ENCODE measurements at places on chromosomes 5 and 9. TPM values are rescaled to one million over a fixed set of nuclear protein-coding genes. Genes with fewer than 3 reads are reported as not detected.

DNA sequence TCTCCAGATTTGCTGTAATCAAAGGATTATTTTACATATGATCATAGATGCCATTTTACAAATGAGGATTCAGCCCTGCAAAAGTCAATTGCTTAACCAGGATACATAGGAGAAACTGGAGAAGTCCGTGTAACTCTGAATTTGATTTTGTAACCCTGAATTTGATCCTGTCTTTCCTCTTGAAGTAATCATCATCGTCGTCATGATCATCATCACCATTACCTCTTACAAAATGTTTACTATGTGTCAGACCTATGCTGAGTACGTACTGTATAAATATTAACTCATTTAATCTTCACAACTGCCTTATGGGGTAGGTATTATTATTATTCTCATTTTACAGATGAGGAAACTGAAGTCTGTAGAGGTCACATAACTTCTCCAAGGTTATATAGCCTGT lies 271.5 kb downstream of the DOCK8 start:
- no peak for DNase-seq

GRCh38 chr5:126265917-126266316 lies 157.3 kb upstream of the GRAMD2B start:
- no peak for DNase-seq

GRCh38 chr5:149782895-149783586 lies 52.9 kb downstream of the PPARGC1B start:
- DNase-seq, result no peak

DNA sequence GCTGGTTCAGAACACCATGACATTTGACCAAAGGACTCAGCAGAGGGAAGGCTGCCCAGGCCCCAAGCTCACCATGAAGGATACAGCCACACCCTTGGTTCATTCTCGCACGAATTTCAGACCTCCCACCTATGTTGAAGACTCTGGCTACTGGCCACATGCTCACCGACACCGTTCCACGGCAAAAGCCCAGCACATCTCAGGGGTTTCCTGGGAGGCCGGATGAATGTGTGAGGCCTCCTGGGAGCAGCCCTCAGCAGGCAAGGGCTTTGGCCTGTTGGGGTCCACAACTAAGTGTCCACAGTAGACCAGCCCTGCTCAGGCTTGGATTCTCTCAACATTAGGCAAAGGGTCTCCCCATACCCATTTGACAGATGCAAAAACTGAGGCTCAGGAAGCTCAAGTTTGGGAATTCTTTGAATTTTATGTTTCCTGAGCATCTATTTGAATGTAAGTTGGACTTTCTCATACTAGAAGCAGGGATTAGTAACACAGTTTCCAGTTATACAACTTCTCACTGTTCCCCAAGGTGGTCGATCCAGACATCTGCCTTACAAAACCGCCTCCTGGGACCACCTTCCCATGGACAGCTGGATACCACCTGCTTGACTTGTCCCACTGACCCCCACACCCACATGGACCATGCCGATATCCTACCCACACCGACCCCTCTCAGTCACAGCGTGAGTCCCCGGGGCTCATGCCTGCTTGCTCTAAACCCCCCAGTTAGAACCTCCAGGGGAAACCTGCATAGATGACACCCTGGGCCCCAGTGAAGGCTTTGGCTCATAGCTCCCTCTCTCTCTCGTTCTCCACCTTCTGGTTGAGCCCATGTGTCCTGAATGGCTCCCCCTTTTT lies 27.9 kb downstream of the CCT5 start:
- DNase-seq, result no peak

- no peak for DNase-seq
Measured at GRCh38 chr5:179162351-179163235, 102.4 kb downstream of the ZNF354C start.

GRCh38 chr5:128436749-128437188 lies 101.3 kb downstream of the FBN2 start:
- DNase-seq, result no peak

GRCh38 chr5:127834094-127834531 lies 130.9 kb downstream of the CCDC192 start:
- no peak for DNase-seq

- no peak for DNase-seq
Measured at GRCh38 chr9:16258708-16259107, 611.8 kb downstream of the BNC2 start.

DNA sequence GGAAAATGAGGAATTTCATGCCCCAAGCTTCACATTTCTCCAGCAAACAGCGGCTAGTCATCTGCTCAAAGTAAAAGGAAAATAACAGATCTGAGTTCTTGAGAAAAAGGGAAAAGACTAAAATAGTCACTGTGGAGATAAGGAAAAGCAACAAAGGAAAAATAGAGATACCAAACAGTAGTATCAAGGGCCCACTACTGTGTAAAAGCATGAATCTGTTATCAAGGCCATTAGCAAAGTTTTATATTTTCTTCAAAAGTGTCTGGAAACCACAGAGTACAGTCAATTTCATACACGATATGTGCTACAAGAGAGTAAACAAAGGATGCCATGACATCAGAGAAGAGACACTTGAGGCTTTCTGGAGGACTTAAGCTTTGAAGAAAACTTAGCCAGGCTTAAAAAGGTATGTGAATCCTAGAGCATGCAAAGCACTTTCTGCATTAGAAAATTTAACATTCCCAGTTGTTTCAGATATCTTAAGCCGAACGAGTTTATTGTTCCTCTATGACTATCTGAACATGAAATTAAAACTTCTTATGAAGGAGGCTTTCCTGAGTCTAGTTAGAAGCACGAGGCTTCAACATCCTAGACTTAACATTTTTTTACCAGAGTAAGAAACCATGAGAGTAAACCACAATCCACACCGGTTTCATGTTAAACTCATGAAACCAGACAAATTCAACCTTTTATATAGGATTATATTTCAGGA lies 1.2 kb downstream of the TTC33 start:
- peak; percentile 6 for DNase-seq

DNA sequence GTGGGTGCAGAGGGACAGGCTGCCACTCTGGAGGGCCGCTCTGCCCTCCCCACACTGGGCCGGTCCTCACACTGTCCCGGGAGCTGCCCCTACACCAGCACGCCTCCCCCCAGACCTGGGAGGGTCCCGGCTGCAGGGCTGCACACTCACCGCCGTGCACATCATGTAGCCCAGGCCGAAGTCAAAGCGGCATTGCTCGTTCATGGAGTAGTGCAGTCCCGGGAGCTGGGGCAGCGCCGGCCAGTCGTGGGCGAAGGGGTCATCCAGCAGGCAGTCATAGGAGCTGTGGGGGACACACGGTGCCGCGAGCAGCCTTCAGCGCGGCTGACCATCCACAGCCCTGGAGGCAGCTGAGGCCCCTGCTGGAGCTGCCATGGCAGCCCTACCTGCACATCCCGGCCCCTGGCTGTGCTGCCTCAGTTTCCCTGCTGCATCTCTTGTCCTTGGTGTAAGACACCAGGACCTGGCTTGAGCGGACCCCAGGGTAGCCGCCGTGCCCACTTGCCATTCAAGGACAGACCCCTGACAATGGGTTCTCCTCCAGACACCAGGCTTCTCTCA lies 93.2 kb downstream of the ZNF354C start:
- no peak for DNase-seq

- no peak for DNase-seq
Measured at GRCh38 chr5:56050551-56051255, 55.9 kb upstream of the IL6ST start.

DNA sequence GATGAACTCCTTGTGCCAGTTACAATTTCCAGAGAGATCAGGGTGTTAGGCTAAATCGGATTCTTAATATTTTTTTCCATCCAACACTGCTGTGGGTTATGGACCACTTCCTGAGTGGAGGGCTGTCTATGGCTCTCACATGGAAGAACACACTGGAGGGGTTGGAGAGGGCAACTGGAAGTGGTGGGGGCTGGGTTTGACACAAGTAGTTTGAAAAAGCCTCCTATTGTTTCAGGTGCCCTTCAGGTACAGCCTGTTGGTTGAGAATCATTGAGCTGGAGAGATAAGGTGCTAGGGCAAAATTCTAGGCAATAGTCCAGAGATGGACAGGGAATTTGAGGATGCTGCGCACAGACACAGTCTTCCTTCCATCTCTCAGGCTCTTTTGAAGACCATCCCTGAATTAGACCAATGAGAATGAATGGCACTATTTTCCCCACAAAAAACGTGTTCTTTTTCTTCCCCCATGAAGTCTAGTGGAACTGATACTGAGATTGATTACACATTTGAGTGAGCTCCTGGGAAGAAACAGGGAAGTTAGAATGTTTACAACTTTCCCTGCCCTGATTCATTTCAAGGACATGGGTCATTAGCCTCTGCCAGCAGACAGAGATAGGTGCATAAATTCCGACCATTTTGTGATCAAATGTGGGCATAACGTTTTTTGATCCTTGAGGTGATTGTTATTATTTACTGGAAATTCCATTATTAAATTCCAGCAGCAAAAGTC lies 87.7 kb downstream of the ACER2 start:
- DNase-seq, result no peak

- no peak for DNase-seq
Measured at GRCh38 chr5:94891972-94892371, 273.5 kb downstream of the SLF1 start.

DNA sequence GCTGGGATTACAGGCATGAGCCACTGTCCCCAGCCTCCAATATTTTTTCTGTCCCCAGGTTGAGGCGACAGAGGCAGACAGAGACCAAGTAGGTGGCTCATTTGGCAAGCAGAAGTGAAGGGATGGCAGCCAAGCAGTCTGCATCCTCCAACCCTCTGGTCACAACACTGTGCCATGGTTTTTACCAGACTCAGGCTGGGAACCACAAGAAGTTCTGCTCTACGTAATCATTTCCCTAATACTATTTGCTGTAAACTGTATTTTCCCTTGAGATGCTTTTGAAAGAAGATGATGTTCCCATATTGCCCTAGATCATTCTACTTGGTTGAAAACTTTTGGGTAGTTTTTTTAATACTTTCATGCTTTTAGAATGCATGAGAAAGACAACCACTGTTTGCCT lies 40.5 kb downstream of the PTTG1 start:
- DNase-seq, result no peak

GRCh38 chr9:91037511-91038482 lies 236.2 kb downstream of the SYK start:
- DNase-seq, result no peak

Gene FOXI1
- 0.07 TPM for total RNA-seq

Gene CCL27
- total RNA-seq, result 0.41 TPM

Gene CCDC171
- total RNA-seq, result 1.1 TPM

Gene FRMPD1
- 0.03 TPM for total RNA-seq

Gene EIF4E1B
- 0.33 TPM for total RNA-seq

Gene PCDHB2
- 1.9 TPM for total RNA-seq

Gene PRRX2
- 10.8 TPM for total RNA-seq

Gene CARTPT
- total RNA-seq, result not detected

Gene RAI14
- total RNA-seq, result 65.4 TPM

Gene GARIN3
- not detected for total RNA-seq

Gene MPDZ
- total RNA-seq, result 22.2 TPM

Data from H7 (cell line).